LHCN-M2 (cell line): ENCODE measurements at places on chromosomes 1 and 21. TPM values are rescaled to one million over a fixed set of nuclear protein-coding genes. Genes with fewer than 3 reads are reported as not detected.
A peak's percentile ranks its signal among the peaks of the same experiment; 100 is the strongest.

Gene HSPA6
- total RNA-seq: 0.11 TPM in 1 of 2 replicates, not detected in the other

Gene PDZK1
- total RNA-seq: 0.13 and 0.69 TPM in 2 replicates

Gene CD84
- total RNA-seq: not detected in 2 replicates

Gene FAM163A
- not detected in 2 replicates for total RNA-seq

Gene PKLR
- total RNA-seq: not detected in 2 replicates

- DNase-seq: peak; percentile 2
These were observed 214.6 kb downstream of the TRABD2B start for GRCh38 chr1:47782414-47783166.

GRCh38 chr1:248243204-248243603 is 12.0 kb downstream of the OR2M4 start:
- peak; percentile 12 for DNase-seq

- DNase-seq: no peak
These were observed 11.7 kb downstream of the CTSK start for GRCh38 chr1:150796374-150796773.

GRCh38 chr1:236880209-236880608 is 85.1 kb downstream of the MTR start:
- DNase-seq: no peak

DNA sequence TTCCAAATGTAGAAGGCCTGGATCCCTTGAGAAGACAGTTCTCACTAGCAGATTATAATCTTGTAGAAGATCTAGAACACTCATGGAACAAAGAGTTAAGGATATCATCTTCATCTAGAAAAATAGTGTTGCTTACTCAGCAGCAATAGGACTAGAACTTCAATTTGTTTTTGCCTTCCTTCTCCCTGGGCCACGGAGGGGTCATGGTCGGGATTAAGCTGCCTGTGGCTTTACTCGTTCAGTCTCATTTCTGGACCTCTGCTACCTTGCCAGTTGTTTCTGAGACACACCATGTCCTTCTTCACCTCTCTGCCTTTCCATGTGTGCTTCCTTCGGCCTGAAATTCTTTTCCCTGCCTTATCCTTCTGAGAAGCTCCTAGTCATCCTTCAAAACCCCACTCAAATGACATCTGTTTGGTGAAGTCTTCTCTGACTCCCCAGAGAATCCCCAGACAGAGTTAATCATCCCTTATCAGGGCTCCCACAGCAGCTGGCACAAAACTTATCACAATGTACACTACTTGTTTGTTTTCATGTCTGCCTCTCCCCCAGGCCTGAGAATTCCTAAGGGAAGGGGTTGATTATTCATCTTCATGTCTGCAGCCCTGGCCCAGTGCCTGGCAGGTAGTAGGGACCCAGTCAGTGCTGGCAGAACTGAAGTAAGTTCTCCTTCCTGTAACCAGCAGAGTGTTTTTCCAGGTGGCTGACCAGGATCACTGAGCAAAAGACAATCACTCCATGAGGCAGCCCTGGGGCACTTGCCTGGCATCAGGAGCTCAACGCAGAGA is 15.5 kb upstream of the SNX27 start:
- peak; percentile 50 for DNase-seq

- no peak for DNase-seq
These were observed 14.0 kb downstream of the POLR3GL start for GRCh38 chr1:145978471-145978853.

DNA sequence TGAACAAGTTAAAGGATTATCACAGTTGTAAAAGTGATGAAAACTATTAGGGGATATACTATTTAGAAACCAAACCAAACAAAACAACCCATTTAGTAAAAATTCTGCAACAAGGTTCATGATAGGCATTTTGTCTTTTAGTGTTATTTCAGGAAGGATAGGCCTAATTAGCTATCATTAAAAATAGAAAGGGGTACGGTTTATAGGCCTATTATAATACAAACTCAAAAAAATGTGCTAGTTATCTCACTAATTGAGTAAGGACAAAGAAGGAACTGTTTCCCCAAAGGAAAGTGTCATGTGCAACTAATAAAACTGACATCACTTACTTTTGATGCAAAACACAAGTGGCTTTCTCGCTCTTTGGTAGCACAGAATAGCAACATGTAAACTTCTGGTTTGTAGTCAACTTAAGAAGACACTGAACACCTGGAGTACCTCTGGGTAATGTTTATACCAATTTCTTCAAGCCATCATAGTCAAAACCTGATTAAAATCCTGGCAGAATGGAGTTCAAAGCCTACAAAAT is 28.5 kb downstream of the SLC16A1 start:
- no peak for DNase-seq

GRCh38 chr1:33000427-33001026 is 35.9 kb upstream of the RNF19B start:
- no peak for DNase-seq

- no peak for DNase-seq
These were observed 4.3 kb downstream of the CR1L start for GRCh38 chr1:207649210-207649753.

GRCh38 chr1:234111458-234112142 is 207.1 kb downstream of the SLC35F3 start:
- no peak for DNase-seq

GRCh38 chr1:155245163-155245524 is 10.1 kb downstream of the ENTREP3 start:
- no peak for DNase-seq

DNA sequence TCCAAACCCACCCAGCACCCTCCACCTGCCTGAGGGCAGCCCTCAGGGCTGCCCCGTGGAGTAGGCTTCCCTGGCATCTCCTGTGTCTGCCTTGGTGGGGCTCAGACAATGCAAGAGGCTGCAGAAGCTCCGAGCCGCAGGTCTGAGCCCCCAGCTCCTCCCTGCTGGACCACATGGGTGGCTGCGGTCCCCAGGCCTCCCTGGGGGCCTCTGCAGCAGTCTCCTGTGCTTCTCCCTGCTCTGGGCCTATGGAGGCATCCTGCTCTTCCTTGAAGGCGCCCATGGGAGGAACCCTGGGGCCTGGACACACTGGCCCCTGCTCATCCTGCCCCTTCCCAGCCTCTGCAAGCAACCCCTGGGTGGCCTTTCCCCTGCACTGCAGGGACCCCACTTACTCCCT is 86.1 kb upstream of the ACTRT2 start:
- DNase-seq: no peak
